ENCODE measurements at places on chromosomes 2 and 18. TPM values are rescaled to one million over a fixed set of nuclear protein-coding genes. Genes with fewer than 3 reads are reported as not detected.

Gene MFSD2B
- not detected for total RNA-seq

Gene CDH19
- total RNA-seq = not detected

Gene CYP26B1
- not detected for total RNA-seq

Gene TAF1B
- total RNA-seq = 28.7 TPM

Gene LONRF2
- total RNA-seq = 0.17 TPM

DNA sequence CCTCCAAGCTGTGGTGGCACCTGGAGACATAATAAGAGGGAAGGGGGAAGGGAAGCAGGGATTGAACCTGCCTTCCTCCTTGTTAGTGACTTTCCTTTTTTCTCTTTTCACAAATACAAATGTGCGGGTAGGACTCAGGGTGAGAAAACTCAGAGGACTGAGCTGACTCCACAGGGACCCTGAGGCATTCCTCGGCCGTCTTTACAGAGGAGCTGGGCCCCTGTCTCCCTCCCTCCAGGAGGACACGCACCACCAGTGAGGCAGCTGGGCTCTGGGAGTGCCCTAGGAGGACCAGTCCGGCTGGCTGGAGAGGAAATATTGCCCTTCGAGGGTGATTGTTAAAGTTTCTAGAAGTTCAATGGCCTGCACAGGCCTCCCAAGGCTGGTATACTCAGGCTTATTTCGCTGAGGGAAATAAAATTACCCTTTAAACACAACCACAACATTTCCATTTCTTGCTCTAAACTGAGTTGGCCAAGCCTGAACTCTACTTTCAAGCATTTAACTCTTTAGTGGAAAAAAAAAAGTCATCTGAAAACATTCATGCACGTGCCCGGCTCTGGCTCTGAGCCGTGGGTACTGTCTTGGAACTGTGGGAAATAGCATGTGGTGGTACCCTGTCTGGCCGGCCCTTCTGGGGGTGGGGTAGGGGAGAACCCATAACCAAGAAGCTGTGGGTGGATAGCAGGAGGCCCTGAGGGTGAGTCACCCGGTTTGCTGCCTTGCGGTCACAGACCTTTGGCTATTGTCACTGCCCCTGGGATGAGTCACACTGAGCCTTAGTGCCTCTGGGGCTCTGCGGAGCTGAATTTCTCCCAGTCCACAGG, 116.0 kb downstream of the COPS8 start:
- no peak for DNase-seq

GRCh38 chr2:11858883-11859282, 112.5 kb downstream of the LPIN1 start:
- DNase-seq = no peak

GRCh38 chr18:62759704-62760402, 44.5 kb downstream of the PHLPP1 start:
- DNase-seq = no peak

DNA sequence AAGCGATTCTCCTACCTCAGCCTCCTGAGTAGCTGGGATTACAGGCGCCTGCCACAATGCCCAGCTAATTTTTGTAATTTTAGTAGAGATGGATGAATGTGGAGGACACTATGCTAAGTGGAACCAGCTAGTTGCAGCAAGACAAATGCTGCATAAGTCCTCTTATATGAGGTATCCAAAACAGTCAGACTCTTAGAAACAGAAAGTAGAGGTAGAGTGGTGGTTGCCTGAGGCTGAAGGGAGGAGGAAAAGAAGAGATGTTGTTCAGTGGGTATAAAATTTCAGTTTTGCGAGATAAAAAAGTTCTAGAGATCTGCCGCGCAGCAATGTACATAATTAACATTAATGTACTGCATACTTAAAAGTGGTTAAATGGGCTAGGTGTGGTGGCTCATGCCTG, 145.3 kb upstream of the SPRED2 start:
- no peak for DNase-seq

DNA sequence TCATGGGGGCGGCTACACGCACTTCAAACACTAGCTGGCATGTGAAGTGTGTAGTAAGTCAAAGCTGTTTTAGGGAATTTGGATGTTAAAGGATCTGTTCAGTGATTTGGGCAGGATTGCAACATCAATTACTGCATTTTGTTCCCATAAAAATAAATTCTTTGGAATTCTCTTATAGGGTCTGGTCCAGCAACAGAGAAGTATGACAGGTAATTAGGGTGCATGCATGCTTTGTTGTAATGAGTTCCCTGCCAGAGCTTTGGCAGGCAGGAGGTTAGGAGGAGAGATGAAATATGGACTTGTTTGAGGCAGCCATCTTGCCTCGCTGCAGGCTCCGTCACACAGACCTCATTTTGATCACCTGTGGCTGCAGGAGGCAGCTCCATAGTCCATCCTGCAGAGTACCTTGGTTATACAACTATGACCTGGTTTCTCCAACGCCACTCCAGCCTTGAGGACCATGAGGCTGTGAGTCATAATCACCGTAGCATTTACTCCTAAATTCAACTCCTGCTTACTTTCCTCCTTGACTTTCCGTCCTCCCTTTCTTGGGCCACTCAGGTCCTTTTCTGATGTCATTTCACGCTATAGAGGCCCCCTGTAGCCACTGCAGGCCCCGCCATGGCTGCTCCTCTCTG, 26.5 kb upstream of the EML4 start:
- DNase-seq = no peak

DNA sequence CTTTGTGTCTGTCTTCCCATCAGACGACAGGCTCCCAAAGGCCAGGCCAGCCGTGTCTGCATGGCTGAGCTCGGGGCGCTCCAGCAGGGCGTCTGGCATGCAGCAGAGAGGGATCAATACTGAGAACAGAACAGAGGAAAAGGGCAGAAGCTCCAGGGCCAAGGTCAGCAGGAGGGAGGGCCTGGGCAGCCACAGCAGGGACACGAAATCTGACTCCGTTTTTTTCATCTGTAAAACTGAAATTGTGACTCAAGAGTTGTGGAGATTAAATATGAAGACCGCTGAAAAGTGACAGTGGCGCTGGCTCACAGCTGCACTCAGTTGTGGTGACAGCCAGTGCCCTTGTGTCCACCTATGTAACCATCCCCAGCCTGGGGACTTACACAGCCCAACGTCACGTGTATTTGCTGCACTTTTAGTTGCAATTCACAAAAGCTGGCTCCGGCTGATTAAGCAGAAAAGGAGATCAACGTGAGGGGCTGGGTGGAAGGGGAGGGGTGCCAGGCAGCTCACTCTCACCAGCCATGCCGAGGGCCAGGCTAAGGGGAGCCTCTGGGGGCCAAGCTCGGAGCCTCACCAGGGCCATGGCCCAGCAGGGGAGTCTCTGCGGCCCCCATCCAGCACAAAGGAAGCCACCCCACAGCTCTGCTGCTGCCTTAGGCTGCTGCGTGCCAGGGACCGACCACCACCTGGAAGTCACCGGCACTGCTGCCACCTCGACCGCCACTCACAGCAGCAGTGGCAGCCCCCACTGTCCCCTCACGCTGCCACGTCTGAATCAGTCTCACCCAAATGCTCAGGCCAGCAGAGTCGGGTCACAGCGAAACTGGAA, 74.7 kb downstream of the EIPR1 start:
- no peak for DNase-seq

- no peak for DNase-seq
Measured at GRCh38 chr2:175282886-175283285, 101.4 kb upstream of the ATP5MC3 start.

GRCh38 chr2:239496700-239497099, 95.9 kb upstream of the HDAC4 start:
- DNase-seq = no peak
